ENCODE measurements at places on chromosomes 3 and 15. TPM values are rescaled to one million over a fixed set of nuclear protein-coding genes. Genes with fewer than 3 reads are reported as not detected.

KNG1 gene
- not detected for total RNA-seq

DNA sequence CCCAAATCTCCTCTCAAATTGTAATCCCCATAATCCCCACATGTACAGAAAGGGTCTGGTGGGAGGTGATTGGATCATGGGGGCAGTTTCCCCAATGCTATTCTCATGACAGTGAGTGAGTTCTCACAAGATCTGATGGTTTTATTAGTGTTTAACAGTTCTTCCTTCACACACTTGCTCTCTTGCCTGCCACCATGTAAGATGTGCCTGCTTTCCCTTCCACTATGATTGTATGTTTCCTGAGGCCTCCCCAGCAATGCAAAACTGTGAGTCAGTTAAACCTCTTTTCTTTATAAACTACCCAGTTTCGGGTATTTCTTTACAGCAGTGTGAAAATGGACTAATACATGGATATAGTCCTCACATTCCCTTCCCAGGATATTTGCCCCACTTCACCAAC is 126.7 kb upstream of the SPATA12 start:
- DNase-seq: no peak

DNA sequence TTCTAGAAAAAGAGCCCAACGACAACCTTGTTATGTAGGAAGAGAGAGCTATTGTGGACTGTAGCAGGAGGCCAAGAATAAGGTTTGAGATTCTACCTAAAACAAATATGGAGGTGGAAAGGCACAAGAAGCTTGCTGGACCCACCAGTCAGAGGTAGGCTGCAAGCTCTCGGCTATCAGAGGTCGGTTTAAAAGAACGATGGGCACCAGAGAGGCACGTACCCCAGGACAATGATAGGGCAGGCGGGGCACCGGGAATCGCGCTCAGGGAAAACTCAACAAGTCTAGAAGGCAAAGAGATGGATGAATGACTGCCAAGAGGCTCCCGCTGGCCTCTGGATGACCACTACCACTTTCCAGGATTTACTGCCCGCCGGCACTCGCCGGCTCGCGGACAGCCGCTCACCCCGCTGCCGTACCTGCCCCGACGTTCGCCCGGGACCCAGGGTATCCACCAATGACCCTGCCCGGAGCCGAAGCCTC is 1.1 kb downstream of the HDGFL3 start:
- DNase-seq: no peak

DNA sequence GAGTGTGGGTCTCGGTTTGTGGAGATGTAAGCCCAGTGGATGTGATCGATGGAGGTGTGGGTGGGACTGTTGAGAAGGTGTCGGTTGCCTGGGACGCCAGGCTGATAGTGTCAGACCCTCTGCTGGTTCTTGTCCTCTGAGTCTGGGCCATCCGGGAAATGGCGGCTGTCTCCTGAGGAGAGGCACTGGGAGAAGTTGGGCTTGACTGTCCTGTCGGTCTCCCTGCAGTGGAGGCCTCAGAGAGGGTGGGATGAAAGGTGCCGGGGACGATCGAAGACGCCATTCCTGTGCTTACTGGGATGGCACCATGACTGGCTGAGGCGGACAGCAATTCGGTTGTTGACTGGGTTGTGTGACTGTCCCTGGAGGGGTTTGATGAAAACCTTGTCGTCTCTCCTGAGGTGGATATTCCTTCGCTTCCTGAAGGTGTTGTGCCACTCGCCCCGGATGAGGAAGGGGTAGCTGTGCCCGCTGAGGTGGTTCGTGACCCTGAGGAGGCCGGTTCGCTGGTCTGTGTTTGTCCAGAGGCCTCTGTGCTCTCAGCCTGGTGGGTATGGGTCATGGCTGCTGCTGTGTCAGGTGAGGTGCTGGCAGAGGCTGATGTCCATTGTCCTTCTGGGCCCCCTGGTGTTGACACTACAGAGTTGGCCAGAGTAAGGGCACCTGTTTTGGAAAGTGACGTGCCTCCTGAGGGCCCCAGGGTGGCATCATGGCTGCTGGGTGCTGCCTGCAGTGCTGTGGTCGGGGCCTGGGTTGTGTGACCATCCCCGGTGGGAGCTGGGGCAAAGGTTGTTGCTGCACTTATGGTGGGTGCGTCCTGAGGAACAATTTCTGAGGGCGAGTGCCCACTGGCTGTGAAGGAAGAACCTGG is 22.8 kb downstream of the MUC4 start:
- DNase-seq: no peak

DNA sequence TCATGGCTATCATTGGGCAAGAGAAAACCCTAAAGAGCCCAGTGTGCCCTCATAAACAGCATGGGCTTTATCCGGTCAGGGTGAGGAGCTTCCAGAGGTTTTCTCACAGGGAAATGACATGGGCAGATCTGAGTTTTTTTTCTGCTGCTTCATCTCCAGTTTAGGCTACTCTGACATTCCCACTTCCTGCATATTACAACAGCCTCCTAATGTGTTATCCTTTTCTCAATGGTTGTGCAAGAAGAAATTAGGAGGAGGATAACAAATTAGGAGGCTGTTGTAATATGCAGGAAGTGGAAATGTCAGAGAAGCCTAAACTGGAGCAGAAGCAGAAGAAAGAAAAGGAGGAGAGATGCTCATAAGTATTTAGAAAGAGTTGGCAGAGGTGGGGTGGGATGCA is 175.6 kb downstream of the MTHFS start:
- no peak for DNase-seq

GRCh38 chr3:13165576-13165975 is 92.3 kb upstream of the IQSEC1 start:
- DNase-seq: no peak

DNA sequence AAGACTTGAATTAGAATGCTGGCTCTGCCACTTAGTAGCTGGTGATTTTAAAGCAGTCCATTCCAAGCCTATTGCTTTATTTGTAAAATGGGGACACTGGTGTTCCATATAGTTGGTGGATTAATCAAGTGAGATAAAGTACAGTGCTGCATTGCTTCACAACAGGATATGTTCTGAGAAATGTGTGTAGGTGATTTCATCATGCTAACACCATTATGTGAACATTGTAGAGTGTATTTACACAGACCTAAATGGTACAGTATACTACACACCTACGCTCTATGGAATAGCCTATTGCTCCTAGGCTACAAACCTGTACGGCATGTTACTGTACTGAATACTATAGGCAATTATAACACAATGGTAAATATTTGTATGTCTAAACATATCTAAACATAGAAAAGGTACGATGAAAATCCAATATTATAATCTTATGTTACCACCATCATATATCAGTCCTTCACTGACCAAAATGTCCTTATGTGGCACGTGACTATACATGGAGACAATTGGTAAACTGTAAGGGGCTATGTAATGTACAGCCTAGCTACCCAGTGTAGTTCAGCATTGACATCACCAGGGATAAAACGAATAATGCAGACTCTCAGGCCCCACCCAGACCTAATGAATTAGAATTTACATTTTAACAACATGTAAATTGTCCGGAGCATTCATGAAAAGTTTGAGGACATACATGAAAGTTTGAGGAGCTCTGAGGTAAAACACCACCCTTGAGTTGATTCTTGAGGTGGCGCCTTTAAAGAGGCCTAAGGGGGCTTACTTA is 121.4 kb upstream of the BFSP2 start:
- DNase-seq: no peak

- DNase-seq: no peak
These were observed 8.1 kb downstream of the B2M start for GRCh38 chr15:44719293-44719999.

DNA sequence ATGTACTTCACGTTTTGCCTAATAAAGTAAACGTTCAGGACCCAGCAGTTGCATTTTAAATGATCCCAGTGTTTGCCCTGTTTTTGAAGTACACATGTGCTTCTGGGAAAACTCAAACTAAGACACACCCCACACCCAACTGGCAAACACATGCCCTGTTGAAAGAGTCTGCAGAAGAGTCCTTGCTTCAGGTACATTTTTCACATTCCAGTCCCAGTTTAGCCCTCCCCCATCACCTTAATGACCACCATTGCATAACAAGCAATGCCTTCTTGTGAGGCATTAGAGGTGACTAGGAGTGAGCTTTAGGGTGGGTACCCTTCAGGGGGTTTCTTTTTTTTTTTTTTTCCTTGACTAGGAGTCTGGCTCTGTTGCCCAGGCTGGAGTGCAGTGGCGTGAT is 322.3 kb downstream of the CNTN4 start:
- no peak for DNase-seq

DNA sequence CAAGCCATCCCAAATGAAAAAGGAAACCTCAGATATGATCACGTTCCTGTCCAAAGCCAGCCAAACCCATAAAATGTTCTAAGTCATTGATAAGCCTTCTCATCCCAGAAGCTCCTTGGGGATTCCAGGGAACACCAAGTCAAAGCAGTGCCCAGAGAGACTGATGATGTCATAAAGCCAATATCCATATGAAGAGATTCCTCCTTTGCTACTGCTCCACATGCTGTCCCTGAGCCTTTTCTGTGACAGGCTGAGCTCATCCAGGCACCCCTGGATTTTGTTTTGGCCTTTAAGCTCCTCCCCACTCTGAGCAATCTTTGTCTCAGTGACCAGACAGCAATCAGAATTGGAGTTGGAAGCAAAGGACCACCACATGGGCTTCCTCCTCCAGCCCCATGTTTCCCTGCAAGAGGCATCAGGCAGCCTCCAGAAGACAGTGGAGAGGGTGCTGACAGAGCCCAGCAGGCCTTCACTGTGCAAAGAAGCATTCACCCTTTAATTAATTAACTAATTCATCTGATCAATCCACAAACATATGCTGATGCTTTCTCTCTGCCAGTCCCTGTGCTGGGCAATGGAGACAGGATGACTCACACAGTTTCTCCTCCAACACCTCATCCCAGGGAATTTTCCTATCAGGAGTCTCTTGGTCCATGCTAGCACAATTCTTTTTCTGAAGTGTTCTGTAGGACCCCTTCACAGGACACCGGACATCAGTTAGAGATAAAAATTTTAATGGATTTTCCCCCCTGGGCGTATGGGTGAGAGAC is 25.0 kb downstream of the MEX3B start:
- no peak for DNase-seq

- no peak for DNase-seq
These were observed 124.0 kb upstream of the WNT5A start for GRCh38 chr3:55611121-55611520.

DNA sequence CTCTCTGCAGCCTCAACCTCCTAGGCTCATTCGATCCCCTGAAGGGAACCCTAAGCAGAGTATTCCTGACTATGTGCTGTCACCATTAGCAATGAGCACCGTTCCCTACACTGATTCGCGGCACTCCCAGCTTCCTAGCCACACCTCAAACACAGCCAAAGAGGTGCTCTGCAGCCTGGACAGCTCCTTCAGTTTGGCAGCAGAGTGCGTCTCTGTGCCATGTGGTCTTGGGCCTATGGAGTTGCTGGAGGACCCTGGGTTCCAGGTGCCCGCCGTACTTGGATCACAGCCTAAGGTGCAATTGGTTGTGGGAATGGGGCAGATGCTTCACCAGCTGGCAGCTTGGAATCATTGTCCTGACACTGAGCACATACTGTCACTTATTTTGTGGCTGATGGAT is 17.3 kb upstream of the IL12A start:
- DNase-seq: peak; percentile 66

DNA sequence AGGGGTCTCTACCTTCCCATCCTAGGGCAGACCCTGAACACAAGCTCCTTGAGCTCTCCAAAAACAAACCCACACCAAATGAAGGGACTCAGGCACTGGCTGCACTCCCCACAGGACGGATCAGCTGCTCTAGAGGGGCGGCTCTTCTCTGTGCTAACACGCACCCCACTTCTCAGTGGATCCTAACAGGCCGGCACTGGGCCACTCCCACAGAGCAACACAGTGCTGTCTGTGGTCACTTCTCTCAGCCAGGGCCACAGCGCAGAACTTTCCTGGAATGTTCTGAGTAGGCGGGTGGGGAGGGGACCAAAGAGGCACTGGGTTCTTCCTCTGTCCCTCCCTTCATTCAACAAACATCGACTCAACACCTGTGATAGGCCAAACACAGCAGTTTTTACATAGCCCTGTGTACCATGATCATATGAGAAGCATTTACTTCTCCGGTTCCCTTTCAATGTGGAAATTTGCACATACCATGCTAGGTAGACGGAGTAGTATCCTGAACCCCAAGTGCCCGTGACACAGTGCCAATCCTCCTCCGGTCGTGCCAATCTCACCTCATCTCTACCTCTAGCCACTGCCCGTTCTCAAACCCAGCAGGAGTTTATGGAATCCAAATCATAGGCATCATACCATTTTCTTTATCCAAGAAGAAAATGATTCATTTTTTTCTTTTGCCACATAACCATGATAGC is 98.1 kb downstream of the LRIG1 start:
- no peak for DNase-seq

- no peak for DNase-seq
These were observed 35.8 kb upstream of the UMPS start for GRCh38 chr3:124694486-124694885.

GRCh38 chr3:150972366-150973071 is at the start of gene CLRN1:
Gene CLRN1, minus strand, starts transcription at chr3:150972727. Its CDS starts 19 bp downstream, at chr3:150972708.
- no peak for DNase-seq

GRCh38 chr3:105845488-105845887 is 23.3 kb downstream of the CBLB start:
- no peak for DNase-seq

GRCh38 chr3:162555761-162556160 is 1059.2 kb downstream of the OTOL1 start:
- no peak for DNase-seq

GRCh38 chr15:33746203-33746602 is 222.1 kb upstream of the CHRM5 start:
- DNase-seq: peak; percentile 85
